ENCODE measurements at places on chromosomes 2 and 18.
A peak's percentile ranks its signal among the peaks of the same experiment; 100 is the strongest.

DNA sequence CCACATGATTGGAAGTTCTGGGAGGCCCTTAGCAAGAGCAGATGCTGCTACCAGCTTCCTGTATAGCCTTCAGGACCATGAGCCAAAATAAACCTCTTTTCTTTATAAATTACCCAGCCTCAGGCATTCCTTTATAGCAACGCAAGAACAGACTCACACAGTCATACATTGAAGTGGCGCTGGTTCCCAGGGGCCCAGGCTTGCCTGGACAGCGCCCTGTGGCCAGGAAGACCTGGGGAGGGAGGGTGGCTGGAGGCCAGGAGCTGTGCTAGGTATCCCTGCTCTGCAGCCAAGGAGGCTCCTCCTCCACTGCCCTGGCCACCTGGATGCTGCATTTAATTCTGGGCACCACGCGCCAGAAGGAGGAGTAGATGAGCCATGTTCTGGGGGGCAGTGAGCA is 98.1 kb downstream of the AGAP1 start:
- no peak for DNase-seq

- no peak for DNase-seq
These were observed 103.7 kb upstream of the PXDN start for GRCh38 chr2:1847846-1848598.

GRCh38 chr2:12624905-12625598 is 91.7 kb upstream of the TRIB2 start:
- DNase-seq = no peak

DNA sequence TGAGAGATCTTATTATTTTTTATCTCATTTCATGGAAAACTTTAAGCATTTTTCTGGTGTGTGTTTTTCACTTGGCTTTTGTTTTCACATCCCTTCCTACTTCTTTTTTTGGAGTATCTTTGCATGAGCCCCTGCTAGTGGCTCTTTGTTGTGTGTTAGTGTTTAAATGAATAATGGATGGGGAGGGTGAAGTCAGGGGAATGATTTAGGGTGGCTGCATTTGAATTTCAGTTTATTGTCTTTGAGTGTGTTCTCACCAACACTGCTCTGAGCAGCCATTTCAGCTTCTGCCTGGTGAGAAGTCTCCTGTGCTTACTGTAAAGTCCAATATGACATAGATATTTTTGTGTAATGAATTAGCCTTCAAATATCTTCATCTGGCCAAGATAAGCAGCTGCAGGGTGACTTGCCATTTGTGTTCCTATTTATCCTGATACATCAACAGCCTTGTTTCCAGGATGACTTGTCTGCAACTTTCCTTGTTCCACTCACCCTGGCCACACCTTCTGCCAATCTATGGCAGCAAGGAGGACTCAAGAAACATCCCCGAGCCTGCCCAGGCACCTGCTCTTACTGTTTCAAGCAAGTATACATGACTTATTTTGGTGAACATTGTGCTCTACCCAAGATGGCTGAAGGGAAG is 182.6 kb downstream of the PDE11A start:
- DNase-seq = no peak

DNA sequence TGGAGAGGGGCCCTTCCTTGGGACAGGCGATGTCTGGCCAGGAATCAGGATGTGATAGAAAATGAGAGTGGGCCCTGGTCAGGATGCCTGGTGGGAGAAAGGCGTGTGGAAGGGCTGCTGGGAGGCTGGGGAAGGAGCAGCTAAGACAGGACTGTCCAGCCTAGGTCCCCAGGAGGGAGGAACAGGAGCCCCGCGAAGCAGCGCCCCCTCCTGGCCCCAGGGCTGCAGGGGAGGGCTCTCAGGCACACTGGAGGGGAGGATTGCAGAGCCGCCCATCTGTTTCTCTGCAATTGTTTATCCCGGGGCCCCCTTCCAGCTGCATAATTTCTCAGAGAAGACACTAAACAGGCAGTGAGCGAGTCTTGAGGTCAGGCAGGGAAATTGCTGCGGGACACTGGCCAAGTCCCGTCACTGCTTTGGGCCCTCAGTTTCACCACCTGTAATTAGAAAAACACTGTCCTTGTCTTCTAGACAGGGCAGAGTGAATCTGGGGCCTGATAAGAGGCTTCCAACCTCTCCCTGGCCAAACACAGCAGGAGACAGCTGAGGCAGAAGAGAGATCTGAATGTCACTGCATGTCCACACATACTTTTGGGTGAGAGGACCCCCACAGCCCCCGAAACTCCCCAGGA is 3.9 kb upstream of the NPPC start:
- DNase-seq = no peak

DNA sequence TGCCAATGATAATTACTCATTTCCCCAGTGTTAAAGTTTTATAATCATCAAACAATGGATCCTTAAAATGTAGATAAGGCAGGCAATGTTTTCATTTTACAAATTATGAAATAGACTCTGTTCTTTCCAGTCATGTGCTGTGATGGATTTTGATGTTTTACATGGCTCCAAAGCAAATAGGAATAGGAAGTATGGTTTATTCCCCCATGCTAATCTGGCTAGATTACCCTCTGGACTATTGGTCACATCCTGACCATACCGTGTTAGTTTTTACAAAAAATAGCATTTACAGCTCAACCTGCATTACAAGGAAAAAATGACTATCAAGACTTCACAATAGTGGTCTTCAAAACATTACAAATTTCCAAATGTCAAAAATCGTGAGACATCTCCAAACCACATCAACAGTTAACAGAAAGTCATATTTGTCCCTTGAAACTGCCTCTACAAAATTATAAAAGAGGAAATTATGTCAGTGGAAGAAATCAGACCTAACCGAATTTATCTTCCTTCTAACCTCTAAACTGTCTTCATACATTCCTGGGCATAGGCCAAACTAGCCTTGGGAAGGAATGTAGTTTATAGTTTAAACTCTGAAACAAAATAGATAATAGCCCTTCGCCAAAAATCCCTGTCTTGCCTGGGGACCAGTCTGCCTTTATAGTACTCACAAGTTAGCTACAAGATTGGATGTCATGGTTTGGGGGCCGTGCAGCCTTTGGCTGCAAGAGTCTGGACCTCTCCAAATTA is 1941.2 kb upstream of the CELF4 start:
- no peak for DNase-seq

GRCh38 chr18:37484983-37485834 is 80.4 kb downstream of the CELF4 start:
- DNase-seq = no peak

DNA sequence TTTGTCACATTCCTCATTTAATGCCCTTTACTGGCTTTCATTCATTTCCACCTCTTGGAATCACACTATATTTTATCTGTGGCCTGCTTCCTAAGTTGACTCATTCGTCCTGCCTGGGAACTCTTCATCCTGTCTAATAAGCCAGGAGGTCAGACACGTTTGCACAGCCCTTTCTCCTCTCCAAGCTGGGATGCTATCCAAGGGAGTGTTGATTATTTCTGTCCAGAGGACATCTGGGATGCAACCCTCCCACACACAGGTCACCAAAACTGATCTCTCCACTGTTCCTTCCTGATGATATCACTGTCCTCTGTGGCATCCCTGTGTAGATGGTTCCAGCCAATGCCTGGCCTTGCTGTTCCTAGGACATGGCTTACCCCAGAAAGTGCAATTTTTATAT is 79.8 kb upstream of the NOSTRIN start:
- no peak for DNase-seq

GRCh38 chr2:171160956-171161740 is 455 bp upstream of the TLK1 start:
- peak; percentile 41 for DNase-seq

DNA sequence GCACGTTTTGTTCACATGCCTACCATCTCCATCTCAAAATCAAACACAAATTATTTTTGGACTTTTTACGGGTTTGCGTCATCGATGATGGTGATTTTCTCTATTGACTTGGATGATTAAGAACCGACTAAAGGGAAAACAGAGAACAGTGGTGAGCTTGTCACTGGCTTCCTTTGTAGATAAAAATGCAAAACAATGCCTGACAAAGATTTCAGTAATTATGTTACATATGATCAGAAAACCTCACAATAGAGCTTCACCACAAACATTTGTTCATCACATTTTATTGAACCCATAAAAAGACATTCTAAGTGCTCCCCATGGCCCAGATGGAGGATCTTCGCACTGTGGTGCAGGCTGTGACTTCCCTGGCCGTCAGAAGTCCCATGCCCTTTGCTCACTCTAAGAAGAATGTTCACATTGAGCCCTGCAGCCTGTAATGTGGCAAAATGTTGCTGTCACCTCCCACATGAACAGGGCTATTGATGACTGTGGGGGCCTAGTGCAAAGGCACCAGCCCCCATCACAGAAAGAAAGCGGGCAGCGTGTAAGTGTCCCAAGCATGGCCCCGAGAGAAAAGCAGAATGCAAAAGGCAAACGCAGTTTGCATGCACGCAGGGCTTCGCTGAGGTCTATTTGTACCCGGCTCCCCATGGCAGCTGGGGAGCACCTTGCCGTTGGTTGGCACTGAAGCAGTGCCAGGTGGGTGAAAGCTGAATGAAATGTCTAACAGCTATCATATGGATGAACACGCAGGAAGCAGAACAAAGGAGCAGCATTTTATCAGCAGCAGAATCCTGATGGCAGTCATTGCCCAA is 60.6 kb downstream of the BCL2 start:
- DNase-seq = no peak

DNA sequence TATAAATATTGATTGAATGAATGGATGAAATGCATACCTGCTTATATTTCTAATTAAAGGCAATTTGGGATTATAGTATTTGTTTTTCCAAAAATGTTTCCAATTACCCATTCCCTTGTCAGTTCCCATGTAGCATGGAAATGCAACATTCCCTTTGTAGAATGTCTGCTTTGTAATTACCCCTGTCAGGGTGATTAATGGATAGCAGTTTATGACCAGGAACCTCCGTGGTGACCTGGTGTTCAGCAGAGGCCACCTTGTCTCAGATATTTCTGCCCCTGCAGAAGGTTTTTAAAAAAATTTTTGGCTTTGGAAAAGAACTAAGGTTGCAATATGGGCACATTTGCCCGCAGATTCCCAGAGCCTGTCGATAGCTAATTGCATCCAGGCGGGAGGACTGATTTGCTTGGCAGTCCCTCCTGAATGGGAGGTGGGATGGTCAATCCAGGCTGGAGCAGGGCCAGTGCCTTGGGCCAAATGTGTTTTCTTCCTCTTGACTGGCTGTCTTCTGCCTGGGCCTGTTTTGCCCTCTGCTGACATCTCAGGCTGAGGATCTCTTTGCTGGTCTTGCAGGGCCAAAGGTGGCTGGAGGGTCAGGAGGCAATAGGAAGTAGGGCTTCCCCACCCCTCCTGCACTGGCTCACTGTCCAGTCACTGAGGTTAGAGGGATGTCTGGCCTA is 82.1 kb downstream of the TMEM182 start:
- DNase-seq = no peak

GRCh38 chr2:66305718-66306117 is 129.2 kb upstream of the MEIS1 start:
- DNase-seq = no peak

DNA sequence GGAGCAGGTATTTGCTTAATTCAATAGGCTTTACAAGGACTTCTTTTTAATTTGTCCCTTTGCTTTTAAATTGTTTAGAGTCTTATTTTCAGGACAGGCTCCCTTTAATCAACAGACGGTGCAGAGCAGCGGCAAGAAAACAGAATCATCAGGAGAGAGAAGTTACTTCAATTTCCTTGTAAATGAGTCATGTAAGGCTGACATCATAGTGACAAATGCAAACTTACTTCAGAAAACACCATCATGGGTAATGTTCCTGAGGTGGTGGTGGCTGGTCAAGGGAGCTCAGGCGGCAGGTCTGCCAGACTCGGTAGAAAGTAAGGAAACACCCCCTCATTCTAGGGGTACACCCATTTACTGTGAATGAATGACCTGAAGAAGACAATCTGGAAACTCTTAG is 395.1 kb downstream of the FBXO15 start:
- no peak for DNase-seq

- no peak for DNase-seq
These were observed 107.9 kb downstream of the KLHL29 start for GRCh38 chr2:23492921-23493320.

- no peak for DNase-seq
These were observed 20.5 kb upstream of the ITGB6 start for GRCh38 chr2:160220545-160221009.

DNA sequence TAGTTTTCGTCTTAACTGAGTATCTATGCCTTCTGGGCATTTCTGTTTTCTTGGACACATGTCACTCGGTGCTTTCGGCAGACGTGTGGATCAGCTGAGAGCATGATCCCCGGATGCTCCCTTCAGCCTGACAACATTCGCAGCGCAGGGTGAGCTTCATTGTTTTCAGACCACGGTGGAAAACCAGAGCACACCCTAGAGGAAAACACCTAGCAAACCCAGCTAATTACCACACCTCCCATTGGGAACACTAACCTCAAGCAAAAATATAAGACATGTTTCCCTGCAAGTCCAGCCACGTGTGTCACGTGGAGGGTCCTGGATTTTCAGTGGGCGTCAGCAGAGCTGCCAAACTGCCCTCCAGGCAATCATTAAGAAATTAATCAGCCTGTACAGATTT is 31.0 kb downstream of the ANKRD29 start:
- no peak for DNase-seq

DNA sequence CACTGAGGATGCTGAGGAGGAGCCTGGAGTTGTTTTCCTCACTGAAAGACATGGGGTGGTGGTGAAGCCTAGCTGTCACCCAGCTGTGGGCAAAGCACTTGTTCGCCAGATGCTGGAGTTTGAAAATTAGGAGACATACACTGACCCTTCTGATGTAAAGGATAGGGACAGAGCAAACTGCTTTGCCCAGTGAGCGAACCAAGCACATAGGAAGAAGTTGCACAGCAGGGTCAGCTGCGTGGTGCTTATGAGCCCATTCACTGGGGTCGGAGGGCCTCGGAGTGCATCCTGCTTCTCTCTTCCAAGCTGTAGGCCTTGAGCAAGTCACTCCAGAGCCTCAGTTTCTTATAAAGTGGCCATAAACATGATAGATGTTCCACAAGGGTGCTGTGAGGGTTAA is 50.9 kb downstream of the HK2 start:
- no peak for DNase-seq

- no peak for DNase-seq
These were observed 265.9 kb downstream of the SETBP1 start for GRCh38 chr18:44946529-44947113.

GRCh38 chr18:70362258-70362657 is 73.4 kb downstream of the SOCS6 start:
- no peak for DNase-seq

- DNase-seq = no peak
These were observed 282.0 kb downstream of the RPRM start for GRCh38 chr2:153196378-153197058.

GRCh38 chr2:138503087-138503442 is 1.5 kb downstream of the SPOPL start:
- no peak for DNase-seq

DNA sequence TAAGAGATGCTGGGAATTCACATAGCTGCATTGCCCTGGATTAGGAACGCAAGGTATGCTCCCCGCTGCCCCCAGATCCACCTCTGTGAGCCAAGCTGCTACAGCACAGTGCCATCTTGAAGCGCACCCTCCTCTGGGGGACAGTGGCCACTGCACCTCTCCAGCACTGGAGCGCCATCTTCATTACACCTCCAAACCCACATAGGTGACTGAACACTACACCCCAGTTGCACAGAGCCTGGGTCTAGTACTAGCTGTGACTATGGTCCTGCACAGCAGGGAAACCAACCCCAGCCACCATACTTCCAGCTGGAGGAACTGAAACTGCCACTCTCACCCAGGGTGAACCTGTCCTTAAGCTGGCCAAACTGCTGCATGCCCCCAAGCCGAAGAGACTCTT is 84.6 kb downstream of the TMEM237 start:
- DNase-seq = no peak

Measured in activated CD8-positive, alpha-beta memory T cell treated with anti-CD3 and anti-CD28 coated beads for 1 hour (primary cell).